Activated CD8-positive, alpha-beta memory T cell treated with anti-CD3 and anti-CD28 coated beads, Interleukin-2, amount 10 ng/mL, durations not matched to agents 7 days and 5 days (primary cell): ENCODE measurements at places on chromosomes 16 and 17. TPM values are rescaled to one million over a fixed set of nuclear protein-coding genes. Genes with fewer than 3 reads are reported as not detected.
A peak's percentile ranks its signal among the peaks of the same experiment; 100 is the strongest.

- no peak for DNase-seq
These were observed 34.6 kb downstream of the ERN1 start for GRCh38 chr17:64095144-64095882.

- no peak for DNase-seq
These were observed 42.1 kb downstream of the NOG start for GRCh38 chr17:56635641-56636040.

- no peak for DNase-seq
These were observed 11.8 kb upstream of the KAT7 start for GRCh38 chr17:49776551-49777300.

Gene CD300H
- total RNA-seq, result not detected

DNA sequence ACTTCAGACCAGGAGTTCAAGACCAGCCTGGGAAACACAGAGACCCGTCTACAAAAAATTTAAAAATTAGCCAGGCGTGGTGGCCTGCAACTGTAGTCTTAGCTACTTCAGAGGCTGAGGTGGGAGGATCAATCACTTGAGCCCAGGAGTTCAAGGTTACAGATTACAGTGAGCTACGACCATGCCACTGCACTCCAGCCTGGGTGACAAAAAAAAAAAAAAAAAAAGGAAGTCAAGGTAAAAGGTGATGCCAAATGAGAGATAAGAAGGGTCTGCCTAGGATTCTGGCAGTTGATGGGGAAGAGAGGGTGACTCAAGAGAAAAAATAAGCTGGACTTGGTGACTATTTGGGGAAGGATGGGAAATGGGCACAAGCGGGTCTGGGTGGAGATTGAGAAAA is 32.5 kb downstream of the MYO18A start:
- no peak for DNase-seq

- no peak for DNase-seq
These were observed 10.9 kb downstream of the KIFC3 start for GRCh38 chr16:57791195-57791892.

- DNase-seq, result no peak
These were observed 189.7 kb downstream of the AXIN2 start for GRCh38 chr17:65371702-65372101.

Gene TNP2
- not detected for total RNA-seq

Gene C16orf46
- not detected for total RNA-seq

DNA sequence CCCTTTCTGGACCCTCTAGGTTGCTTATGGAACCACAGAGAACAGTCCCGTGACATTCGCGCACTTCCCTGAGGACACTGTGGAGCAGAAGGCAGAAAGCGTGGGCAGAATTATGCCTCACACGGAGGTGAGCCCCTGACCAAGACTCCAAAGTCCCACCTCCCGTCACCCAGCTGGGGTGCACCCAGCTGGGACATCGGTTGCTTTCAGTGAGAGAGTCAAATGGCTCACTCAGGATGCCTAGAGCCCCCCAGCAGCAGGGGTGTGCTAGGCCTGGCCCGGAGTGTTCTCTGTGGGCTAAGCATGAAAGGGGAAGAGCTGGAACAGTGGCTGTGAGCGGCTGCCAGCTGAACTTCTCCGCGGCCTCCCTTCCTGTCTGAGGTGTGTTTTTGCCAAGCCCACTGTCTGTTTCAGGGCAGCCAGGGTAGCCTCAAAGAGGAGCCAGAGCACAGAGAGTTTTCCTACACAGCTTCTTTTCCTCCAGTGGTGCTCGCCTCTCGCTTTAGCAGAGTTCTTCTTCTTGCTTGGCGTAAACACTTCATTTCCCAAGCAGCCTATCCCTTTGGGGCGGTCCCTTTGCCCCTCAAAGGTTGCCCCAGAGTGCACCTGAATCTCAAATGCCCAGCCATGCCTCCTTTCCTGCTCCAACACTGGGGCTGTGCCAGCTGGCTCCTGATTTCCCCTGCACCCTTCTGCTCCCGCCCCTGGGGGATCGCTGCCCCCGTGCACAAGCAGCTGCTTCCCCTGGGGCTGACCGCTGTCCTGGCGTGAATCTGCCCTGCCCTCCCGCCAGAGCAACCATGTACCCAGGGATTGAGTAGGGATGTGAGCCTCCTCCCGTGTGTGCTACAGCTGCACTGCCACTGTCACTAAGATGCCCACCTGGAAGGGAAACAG is 2.6 kb upstream of the CHAD start:
- no peak for DNase-seq

Gene COASY
- total RNA-seq, result 95.9 TPM

Gene HAP1
- total RNA-seq, result 0.19 TPM

Gene TMEM220
- total RNA-seq, result 0.35 TPM

- no peak for DNase-seq
These were observed 13.4 kb downstream of the FLYWCH1 start for GRCh38 chr16:2924901-2925755.

DNA sequence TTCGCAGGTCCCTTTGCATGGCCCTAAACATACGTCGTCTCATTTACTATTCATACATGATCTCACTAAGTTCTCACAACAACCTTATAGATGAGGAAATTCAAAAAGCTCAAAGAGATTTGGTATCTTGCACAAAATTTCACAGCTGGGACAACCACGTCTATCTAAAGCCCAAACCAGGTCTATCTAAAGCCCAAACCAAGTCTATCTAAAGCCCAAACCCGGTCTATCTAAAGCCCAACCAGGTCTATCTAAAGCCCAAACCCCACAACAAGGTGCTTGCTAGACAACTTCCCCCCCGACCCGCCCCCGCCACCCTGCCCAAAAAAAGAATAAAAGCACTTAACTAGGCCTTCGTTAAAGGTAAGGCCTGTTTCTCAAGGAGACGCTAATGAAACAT is 174.9 kb downstream of the VPS53 start:
- no peak for DNase-seq

Gene HIC1
- 88.5 TPM for total RNA-seq

DNA sequence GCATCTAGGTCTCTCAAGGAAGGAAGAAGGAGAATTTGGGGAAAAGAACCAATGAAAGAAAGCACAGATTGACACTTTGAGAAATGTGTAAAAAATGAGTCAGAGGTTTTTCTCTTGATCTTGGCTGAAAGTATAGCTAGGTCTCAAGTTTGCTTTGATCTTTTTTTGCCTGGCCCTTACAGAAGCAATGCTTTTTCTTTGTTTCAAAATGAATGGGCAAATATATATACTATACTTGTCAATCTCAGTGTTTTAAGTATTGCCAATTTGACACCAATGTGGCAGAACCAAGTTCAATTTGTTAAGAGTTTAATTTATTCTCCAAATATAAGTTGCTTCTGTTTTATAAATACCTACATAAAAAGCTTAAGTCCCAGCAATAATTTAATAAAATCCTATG is 119.6 kb downstream of the PPM1E start:
- DNase-seq, result no peak

DNA sequence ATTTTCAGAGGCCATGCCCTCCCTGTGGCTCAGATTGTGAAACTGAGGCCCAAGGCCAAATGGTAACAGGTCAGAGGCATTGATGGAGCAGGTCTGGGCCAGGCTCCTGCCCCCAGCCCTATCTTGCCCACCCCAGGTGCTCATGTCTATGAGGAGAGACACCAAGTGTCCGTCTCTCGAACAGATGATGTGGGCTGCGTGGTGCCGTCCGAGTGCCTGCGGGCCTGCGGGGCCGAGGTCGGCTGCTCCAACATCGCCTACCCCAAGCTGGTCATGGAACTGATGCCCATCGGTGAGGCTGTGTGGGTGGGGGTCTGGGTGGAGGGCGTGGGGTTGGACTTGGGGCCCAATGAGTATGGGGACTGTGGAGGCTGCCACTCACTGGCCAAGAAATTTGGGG is 8.7 kb upstream of the FAM83G start:
- DNase-seq, result no peak

- DNase-seq, result no peak
These were observed 13.1 kb downstream of the ZC3H7A start for GRCh38 chr16:11784038-11784369.

- no peak for DNase-seq
These were observed 3.1 kb downstream of the NATD1 start for GRCh38 chr17:21249920-21250703.

- DNase-seq, result no peak
These were observed at the start of gene ELMO3 for GRCh38 chr16:67199011-67199807. TSS of gene ELMO3 (plus strand) at chr16:67199131. CDS start at chr16:67199327, 196 bp downstream.

DNA sequence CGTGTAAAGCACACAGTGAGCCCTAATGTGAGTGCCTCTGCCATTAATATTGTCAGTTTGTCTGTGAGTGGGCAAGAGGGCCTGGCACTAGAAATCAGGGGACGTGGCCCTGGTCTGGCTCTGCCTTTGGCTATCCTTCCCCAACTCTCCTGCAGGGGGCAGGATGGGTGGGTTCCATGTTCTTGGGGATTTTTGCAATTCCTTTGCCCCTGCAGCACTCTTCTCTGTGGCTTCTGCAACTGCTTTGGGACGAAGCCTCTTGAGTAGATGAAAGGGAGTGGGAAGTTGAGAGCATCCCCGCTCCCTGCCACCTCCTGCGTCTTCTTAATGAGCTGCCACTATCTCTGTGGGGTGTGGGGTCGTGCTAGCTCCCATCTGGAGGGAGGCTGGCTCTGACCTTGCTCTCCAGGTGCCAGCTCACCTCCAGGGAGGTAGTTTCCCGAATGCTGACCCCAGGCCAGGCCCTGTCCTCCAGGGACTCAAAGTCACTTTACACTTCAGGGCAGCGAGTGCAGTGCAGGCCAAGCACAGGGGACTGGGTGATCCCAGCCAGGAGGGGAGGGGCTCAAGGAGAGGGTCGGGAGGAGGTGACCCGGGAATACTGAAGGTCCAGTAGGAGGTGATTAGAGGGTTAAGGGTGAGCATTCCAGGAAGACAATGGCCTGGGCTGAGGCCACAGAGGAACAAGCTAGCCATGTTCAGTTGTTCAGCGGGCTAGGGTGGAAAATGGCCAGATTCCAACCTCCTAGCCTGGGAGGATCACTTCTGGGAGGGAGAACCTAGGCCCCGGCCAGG is 121.0 kb upstream of the NLRP1 start:
- peak; percentile 37 for DNase-seq

DNA sequence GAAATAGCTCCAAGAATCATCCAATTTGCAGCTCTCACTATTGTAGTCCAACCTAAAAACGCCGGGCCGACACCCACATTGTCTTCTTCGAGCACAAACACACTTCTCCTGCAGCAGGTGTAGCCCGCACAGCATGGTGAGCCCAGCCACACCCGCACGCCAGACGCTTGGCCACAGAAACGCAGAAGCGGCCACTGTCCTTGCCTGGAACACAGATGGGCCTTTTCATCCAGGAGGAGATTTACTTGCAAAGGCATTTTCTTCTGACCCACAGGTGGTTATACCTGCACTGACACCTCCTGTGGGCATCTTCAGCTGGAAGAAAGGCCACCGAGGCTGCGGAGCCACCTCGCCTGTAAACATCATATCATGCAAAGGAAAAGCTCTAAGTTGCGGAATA is 98.4 kb downstream of the ADCY9 start:
- no peak for DNase-seq

GRCh38 chr17:57675427-57676387 is 69.4 kb downstream of the CCDC182 start:
- no peak for DNase-seq

- DNase-seq, result no peak
These were observed 6.7 kb downstream of the MMD start for GRCh38 chr17:55414983-55415382.

GRCh38 chr17:76974721-76975120 is 106.5 kb downstream of the MGAT5B start:
- DNase-seq, result no peak

DNA sequence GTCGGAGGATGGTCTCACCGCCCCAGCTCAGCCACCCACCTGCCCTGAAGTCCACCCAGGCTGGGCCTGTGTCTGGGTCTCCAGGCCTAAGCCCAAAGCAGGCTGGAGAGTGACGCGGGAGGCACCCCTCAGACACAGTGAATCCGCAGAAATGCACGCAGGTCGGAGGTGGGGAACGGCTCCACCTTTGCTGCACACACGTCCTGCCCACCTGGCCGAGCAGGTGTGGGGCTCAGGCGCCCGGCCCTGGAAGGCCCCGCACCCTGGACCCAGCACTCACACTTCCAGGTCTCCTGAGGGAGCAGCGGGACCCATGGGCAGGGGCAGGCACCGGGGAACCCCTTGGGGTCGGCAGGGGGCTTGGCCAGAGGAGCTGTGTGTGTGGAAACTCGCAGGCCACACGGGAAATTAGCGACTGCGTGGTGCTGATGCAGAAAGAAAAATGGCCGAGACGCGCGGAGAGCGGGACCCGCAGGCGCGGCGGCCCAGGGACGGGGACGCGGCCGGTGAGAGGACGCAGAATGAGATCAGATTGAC is 10.7 kb downstream of the CYBC1 start:
- no peak for DNase-seq

- no peak for DNase-seq
These were observed 42.0 kb upstream of the KCNJ2 start for GRCh38 chr17:70127221-70127873.

Gene KRTAP1-3
- total RNA-seq, result not detected

GRCh38 chr17:42760652-42761581 is at the start of gene RAMP2:
TSS of gene RAMP2 (plus strand) at chr17:42761227. CDS start at chr17:42761262, 35 bp downstream.
- DNase-seq, result no peak

DNA sequence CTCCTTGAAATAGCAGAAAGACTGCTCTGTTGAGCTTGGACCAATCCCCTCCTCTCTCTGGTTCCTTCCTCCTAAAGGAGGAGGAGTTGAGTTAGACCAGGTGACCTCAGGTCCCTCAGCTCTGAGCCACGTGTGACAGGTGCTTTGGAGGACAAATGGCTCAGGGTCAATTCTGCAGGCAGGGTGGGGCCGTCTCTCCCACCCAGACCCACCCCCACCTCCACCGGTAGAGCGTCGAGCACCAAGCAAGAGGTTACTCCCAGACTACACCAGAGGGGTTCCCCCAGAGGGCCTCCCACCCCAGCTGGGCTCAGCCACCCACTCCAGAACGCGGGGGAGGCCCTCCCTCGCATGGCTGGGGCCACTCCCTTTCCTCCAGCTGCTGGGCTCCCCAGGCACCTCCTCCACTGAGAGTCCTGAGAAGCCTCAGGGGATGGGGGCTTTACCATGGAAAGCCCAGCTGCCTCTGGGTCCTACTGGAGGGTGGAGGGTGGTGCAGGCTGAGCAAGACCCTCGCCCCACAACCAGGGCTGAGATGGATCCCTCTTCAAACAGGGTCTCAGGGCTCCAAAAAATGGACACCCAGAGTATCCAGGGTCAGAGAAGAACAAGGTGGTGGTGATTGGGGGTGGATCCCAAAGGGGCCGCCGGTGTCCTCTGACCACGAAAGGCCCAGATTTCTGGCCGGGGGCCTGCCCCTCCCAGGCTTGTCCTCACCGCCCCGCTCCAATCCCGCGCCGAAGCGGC is 7.6 kb downstream of the MYO1C start:
- peak; percentile 68 for DNase-seq

DNA sequence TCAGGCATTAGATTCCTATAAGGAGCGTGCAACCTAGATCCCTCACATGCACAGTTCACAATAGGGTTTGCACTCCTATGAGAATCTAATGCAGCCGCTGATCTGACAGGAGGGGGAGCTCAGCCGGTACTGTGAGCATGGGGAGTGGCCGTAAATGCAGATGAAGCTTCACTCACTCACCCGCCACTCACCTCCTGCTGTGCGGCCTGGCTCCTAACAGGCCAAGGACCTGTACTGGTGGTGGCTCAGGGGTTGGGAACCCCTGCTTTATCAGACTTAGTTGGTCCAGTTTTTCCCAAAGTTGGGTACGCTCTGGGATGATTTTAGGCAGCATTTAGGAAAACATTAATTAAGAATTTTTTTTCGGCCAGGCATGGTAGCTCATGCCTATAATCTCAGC is 103.8 kb downstream of the MARF1 start:
- no peak for DNase-seq
